HCT116 (cell line): ENCODE measurements at places on chromosomes 5 and 9.
A peak's percentile ranks its signal among the peaks of the same experiment; 100 is the strongest.

DNA sequence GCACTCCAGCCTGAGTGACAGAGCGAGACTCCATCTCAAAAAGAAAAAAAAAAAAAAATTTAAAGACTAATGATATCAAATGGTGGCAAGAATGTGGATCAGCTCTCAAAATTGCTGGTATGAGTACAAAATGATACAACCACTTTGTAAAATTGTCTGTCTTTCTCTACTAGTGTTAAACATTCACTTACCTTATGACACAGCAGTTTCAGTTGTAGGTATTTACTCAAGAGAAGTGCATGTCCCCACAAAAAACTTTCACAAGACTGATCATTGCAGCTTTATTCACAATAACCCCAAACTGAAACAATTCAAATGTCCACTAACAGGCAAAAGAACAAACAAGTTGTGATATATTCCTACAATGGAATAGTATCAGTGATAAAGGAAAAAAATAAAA, 14.7 kb upstream of the CETN3 start:
- no peak for DNase-seq

- DNase-seq: no peak
Measured at GRCh38 chr5:39750661-39751060, 325.9 kb upstream of the DAB2 start.

DNA sequence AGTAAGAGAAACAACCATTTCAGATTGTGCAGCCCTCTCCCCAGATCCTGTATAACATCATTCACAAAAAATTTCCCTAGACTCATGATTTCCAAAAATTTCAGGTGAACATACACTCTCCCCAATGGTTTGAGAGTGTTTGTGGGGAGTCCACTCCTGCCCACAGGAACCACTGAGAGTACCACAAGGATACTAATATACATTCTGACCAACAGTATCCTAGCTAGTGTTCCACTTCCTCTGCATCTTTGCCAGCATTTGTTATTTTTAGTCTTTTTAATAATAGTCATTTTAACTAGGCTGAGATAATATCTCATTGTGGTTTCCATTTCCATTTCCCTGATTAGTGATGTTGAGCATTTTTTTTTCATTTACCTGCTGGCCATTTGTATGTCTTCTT, 155.4 kb downstream of the DTWD2 start:
- DNase-seq: no peak

- DNase-seq: no peak
Measured at GRCh38 chr5:127324756-127325155, 34.2 kb downstream of the MEGF10 start.

DNA sequence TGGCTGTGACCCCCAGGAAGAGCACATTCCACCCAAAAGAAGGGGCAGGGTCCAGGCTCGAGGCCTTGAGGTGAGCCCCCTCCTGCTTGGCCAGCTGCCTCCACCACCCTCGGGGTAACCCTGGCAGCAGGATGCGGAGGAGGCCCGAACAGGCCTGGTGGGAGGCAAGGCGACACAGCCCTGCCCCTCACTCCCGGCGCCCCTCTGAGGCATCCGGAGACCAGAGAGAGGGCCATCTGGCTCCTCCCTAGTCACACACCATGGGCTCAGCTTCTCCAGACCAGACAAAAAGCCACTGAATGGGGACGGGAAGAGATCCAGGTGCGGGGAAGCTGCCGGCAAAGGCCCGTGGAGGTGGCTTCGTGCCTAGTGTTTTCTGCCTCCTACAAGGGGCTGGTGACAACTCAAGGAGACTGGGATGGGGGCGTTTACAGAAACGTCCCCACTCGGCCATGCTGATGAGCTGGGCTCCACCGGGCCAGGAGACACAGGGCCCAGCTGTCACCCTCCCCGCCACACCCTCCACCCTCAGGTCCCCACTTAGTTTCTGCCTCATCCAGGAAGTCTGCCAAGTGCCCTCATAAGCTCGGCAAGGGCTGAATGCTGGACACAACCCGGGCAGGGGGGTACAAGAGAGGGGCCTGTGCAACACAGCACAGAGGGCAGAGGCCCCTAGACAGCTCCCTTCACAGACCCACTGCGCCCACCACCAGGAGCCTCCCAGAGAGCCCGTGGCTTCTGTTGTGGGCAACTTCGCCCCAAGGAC, 41.9 kb downstream of the NACC2 start:
- no peak for DNase-seq

DNA sequence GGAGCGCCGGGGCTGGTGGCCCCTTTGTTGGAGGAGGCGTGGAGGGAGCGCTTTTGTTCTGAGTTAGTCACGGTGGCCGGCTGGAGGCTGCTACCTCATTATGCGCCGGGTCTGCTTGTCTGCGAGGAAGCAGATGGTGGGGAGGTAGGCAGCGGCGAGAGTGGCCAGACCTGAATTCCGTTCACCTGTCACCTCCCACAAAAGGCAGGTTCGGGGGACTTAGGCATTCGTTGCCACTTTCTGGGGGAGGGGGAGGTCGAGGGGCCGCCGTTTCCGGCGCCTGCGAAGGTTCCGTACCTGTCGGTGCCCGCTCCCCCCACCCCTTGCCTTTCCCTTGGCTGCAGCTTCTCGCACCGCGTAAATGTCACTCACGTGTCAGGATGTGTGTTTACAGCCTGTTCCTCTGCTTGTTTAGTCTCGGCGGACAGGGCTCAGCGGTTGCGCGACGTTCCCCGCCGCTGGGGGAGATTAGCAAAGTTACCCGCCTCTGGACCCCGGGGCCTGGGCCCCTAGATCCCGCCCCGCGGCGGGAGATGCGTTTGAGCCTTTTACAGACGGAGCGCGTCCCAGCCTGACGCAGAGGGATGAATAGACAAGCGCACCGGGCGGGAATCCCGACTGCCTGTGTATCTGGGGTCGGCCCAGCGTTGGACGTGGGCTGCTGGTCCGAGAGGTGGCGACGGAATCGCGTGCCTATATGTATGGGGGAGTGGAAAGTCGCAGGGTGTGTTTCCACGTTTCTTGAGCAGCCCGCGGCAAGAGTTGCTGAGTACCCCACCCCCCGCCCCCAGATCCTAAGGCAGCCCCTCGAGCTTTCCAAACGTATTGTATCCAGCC, 2.7 kb upstream of the LHX2 start:
- no peak for DNase-seq

- DNase-seq: no peak
Measured at GRCh38 chr5:149141957-149142851, 911 bp downstream of the ABLIM3 start.

DNA sequence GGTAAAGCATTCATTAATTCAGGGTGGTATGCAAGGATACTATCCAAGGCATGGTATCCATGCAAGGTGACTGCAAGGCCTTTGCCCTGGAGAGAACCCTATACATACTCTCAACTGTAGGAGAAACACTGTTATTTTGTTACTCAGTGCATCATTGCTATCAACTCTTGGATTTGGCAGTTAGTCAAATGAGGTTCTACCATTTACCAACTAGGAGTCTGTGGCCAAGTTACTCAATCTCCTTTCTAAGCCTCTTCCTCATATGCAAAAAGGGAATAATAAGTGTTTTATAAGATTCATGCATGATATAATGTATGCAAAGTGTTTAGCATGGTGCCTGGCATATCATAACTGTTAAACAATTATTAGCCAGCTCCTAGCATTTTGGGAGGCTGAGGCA, 4.0 kb downstream of the PCDHGC3 start:
- DNase-seq: no peak

GRCh38 chr5:177320879-177321278, 9.2 kb upstream of the MXD3 start:
- no peak for DNase-seq

DNA sequence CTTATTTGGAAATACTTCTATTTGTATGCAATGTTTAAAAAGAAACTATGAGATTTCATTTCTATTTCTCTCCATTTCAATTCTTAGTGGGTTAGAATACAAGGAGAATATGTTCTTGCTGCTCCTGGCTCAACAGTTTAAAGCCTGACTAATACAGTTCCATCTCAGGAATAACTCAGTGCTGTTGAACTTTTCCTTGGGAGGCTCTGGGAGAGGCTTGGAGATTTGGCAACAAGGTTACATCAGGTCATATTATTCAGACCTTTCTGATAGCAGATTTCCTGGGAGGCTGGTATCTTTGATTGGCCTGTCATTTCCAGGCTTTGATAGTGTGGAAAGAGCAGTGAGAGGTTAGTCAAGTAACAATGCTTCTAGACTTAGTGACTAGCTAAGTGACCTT, 481.7 kb upstream of the KLF4 start:
- no peak for DNase-seq

GRCh38 chr9:79692857-79693571, 121.2 kb downstream of the TLE4 start:
- no peak for DNase-seq

DNA sequence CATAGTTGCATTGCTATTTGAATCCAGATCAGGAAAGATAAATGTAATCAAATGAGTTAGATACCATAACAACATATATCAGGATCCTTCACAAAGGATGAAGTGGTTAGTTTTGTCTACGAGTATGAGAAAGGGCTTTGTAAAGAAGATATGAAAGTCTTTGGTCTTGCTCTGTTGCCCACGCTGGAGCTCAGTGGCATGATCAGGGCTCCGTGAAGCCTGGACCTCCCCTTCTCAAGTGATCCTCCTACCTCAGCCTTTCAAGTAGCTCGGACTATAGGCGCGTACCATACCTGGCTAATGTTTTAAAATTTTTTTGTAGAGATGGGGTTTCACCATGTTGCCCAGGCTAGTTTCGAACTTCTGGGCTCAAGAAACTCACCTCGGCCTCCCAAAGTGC, 1.8 kb downstream of the SMC5 start:
- no peak for DNase-seq

GRCh38 chr9:31582071-31582470, 802.4 kb upstream of the ACO1 start:
- no peak for DNase-seq

GRCh38 chr5:113526421-113526820, 12.9 kb downstream of the YTHDC2 start:
- no peak for DNase-seq

GRCh38 chr5:61498121-61498520, 166.1 kb downstream of the ZSWIM6 start:
- no peak for DNase-seq

DNA sequence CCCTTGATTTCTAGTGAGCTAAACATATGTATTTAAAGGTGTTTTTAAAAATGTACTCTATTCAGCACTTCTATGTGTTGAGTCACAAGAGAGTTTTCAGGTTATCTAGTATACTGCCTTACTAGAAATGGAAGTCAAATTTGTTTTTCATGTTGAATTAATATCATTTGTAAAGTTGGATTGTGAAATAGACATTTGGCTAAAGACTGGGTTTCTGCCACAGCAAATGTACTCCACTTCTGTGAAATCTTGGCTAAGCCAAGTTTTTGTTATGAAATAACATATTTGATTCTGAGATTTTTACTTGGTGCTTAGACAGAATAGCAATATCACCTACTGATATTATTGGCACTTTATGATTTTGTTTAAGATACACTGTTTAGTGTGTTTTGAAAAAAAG, 106.0 kb downstream of the CWC27 start:
- no peak for DNase-seq

DNA sequence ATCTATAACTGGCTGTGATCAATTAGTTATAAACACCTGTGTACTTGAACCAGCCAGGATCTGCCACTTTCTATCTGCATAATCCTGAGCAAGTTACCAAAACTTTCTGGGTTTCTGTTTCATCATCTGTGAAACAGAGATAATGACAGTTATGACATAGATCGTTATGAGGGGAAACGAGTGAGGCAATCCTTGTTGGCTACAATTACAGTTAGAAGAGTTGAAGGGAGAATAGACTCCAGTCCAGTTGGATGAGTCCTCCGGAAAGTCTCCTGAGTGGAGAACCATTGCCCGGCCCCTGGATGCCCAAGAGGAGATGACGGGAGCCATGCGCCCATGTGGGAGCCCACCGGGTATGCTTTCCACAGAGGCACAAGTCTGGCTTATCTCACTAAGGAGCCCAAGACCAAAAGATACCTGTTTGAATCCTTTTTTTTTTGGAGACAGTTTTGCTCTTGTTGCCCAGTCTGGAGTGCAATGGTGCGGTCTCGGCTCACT, 4.5 kb downstream of the PDE6A start:
- DNase-seq: no peak

DNA sequence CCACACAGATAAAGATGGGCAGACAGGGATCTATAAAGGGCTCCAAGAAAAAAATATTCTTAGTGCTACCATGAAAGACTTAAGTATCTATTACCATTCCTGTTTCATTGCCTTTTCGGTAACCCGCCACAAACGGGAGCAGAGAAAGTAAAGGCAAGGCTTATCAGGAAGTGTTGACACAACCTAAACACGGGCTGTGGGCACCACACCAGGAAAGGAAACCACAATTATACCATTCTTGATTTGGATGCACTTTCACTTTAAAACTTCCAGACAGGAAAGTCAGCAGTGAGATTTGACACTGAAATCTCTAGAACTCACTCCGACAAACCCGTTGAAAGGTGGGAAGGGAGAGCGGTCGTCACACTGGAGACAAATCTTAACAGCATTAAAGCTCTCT, 6.5 kb downstream of the TLE1 start:
- DNase-seq: no peak

DNA sequence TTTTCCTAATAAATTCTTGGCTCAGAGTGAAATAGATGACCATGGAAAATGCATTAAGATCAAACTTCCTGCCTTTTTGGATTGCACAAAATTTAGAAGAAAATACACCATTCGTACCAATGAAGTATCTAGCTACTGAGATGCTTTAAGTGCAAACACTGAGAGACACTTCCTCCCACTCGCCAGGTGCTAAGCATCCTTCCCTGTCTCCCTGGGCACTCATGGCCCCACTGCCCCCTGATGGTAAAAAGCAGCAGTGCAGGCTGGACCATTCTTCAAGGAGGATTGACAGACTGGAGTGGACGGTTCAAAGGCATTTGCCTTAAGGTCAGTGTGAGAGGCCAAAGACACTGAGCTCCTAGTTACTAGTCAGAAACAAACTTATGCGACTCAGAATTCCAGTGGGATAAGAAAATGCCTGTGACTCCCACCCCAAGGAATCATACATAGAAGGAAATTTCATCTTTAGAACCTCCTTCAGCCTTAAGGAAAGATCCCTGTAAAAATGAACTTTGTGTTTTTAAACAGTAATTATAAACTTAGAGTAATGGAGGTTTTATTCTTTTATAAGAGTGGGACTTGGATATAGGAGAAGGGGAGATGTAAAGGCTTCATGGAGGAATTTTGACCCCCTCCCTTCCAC, 86.0 kb upstream of the SLC30A5 start:
- DNase-seq: peak; percentile 69

DNA sequence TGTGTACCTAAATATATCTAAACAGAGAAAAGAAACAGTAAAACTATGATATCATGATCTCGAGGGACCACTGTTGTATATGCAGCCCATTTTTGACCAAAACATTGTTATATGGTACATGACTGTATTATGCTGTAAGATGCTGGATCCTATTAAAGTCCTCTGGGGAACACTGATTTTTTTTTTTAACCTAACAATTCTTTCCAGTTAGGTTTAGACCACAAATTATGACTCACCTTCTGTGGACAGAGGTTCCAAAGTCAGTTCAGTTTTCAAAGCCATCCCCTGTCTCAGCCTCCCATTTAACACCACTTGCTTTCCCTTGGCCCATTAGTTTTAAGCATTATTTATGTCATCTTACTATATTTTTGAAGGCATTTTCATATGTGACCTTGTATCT, 27.1 kb downstream of the TRMO start:
- no peak for DNase-seq
